ENCODE measurements at places on chromosomes 7 and 10.

- DNase-seq: peak; percentile 42
Observed at GRCh38 chr10:91589015-91589657, 43.7 kb downstream of the PPP1R3C start.

- DNase-seq: peak; percentile 81
Observed at GRCh38 chr10:69439813-69440506, 11.3 kb upstream of the TSPAN15 start.

- DNase-seq: peak; percentile 63
Observed at GRCh38 chr7:158648787-158649186, 55.8 kb downstream of the NCAPG2 start.

GRCh38 chr7:116726713-116727431, 54.9 kb downstream of the MET start:
- no peak for DNase-seq

DNA sequence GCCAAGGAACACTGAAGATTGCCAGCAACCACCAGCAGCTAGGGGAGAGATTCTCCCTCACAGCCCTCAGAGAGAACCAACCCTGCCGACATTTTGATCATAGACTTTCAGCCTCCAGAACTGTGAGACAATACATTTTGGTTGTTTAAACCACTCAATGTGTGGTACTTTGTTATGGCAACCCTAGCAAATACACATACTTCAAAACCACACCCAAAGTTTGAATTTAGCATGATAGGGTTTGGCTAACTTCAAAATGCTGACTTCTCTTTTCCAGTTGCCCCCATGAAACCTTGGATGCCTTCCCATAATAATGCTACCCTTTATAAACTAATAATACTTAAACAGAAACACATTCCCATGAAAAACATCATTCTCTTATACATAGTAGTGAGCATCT, 149.8 kb downstream of the DGKI start:
- no peak for DNase-seq

DNA sequence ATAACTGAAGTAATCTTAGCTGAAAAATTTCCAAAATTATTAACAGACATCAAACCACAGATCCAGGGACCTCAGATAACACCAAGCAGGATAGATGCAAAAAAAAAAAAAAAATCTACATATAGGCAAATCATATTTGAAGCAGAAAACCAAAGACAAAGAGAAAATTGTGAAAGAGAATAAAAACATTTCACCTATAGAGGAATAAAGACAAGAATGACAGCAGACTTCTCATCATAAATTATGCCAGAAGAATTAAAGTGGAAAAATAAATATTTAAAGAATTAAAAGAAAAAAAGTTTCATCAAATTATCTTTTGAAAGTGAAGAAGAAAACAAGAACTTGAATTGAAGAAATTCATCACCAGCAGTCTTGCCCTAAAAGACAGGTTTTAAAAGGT, 467.5 kb downstream of the GPAM start:
- DNase-seq: no peak

DNA sequence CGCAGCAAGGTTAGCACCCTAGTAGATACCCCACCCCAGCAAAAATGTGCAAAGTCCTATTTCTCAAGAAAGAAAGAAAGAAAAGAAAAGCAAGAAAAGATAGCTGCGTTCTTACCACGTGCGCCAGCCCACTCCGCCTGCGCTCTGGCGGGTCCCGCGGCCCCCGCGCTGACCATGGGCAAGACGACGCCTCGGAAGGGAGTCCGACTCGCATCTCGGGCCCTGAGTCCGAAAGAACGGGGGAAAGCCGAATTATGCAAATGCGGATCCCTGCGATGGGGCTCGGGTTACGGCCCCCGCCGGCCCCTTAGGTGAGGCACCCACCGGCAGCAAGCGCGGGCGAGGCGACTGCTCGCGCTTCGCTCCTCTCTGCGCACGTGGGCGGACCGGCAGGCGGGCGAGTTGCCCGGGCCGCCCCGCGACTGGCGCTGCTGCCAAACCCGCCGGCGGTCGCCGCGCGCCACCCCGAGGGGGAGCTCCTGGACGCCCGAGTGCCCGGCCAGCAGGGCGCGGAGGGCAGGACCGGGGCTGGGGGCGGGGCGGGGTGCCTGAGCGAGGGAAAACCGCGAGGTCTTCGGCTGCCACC, 2.4 kb upstream of the EGR2 start:
- DNase-seq: no peak

DNA sequence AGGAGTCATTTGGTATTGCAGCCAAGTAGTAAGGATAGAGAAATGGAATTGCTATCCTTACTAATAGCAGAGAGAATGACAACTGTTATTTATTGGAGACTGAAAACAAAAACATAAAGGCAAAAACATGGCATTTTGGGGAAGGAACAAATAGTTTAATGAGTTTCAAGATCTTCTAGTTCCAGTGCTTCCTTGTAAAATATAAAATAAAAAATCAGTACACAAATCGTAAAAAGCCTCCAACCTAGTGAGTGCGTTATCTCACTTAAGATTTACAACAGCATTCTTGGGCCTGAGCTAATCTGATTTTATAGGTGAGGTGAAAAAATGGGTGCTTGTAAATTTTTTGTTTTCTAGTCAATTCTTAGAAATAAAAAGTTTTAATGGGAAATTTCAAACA, 3.3 kb downstream of the RBM33 start:
- DNase-seq: no peak

GRCh38 chr10:114294549-114294948, 55.5 kb downstream of the VWA2 start:
- no peak for DNase-seq
